Progenitor cell of endocrine pancreas (in vitro differentiated cells): ENCODE measurements at places on chromosomes 1 and 21.

DNA sequence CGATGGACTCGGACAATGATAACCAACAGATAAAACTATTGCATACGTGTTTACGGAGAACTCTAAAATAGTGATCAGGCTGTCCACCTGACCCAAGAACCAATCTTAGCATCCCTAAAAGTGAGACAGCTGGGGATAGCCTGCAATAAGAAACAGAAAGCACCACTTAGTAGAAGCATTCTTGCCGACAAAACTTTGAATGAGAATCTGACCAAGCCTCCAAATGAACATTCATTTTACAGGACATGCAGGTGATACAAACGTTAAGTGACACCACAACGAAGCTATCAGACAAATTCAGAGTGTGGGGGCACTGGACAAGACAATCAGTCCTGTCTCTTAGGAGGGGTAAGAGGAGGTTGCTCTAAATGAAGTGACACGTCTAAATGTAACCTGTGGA lies 1.2 kb downstream of the PSMG1 start:
- no peak for DNase-seq

DNA sequence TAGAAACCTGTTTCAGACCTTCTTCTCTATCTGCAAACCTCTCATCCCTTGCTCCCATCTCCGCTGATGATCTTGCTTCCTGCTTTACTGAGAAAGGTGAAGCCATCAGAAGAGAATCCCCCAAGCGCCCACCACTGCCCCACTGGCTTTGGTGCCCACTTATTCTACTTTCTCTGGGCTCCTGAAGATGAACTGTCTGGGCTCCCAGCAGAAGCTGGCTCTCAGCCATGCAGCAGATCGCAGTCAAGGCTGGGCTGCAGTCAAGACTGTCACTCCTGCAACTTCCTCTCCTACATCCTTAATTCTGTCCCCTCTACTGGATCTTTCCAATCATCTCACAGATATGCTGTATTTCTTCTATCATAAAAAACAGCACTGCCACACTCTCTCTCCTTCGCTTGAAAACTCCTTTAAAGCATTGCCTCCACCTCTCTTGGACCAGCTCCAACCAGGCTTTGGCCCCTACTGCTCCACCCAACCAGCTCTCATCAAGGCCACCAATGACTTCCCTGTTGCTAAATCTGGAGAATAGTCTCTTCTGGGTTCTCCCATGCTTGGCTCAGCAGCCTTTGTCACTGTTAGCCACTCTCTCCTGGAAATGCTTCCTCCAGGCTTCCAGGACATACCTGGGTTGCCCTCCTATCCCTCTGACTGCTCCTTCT lies 25.8 kb downstream of the TRIM62 start:
- DNase-seq = no peak

GRCh38 chr1:178528953-178529335 lies 16.0 kb downstream of the TEX35 start:
- no peak for DNase-seq

DNA sequence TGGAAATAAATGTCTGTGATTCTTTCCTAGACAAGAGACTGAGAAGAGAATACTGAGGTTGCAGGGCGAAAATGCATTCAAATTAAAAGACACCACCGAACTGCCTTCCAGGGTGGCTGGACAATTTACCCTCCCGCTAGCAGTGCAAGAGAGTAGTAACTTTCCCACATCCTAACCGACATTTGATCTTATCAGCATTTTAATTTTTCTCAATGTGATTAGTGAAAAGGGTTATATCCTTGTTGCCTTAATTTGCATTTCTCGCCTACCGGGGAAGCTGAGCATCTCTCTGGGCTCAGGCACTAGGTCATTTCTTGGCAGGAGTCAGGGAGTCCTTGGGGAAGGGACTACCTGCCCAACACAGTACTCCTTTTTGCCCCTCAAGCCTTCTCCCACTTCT lies 2.8 kb downstream of the TNFRSF8 start:
- no peak for DNase-seq

DNA sequence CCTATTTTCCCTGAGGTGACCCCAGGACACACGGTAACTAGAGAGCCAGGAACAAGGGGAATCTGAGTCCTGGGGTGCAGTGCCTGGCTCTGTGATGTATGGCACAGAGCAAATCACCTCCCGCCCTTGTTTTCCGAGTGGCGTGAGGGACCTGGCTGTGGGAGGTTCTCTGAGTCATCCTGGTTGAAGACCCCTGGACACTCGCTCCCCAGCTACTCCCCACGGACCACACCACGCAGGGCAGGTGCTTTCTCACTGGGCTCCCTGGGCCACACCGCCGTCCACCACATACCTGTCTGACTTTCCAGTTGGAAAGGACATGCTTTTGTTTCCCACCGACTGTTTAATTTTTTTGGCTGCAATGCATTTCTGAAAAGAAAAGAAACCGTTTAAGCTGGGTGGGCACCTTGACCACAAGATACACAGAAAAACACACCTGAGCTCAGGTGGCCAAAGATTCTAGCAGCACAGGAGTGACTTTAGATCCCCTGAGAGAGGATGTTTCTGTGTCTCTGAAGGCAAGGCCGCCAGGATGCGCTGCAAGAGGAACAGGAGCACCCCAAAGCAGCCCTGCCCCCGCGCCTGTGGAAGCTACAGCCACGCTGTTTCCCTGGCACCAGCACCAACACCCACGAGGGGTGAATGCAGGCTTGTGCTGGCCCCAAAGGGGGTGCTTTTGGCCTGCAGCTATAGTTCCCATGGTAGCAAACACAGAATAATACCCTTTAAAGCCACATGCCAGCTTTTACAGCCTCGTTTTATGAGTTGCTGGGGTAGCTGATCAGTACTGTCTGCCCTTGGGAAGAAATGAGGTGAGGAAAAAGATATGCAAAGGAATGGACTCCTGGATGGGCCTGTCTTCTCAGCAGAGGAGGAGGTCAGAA lies 8.1 kb upstream of the SRM start:
- no peak for DNase-seq

- no peak for DNase-seq
These were observed 49.0 kb upstream of the ASB17 start for GRCh38 chr1:75980972-75981897.

DNA sequence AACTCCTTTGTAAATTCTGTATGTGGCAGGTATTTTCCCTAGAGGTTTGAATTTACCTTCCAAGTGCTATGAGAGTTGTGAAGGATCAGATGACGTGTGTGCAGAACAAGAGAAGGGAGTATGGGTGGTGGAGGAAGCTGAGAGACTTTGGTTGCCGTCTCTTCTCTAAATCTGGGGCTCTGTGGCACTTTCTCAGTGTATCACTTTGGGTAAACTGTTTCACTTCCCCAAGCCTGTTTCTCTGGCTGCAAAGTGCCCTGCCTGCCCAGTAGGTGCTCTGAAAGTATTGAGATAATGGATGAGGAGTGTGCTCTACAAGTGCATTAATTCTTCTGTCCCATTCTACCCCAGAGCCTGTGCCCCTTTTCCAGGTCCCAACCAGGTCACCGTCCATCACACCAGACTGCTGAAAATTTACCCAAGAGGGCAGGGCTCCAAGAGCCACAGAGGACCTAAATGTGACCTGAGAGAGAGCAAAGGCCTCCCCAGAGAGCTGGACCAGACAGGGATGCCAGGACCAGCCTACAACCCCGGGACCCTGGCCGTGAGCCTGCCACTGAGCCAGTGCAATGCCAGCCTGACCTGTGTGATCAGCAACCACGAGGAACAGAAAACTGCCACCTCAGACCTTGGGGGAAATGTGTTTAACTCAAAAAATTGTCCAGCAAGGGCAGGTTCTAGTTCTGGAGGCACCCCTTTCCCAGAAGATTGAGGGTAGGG lies 131.6 kb upstream of the ETV3 start:
- DNase-seq = no peak

GRCh38 chr1:170806961-170807360 lies 128.4 kb upstream of the MROH9 start:
- no peak for DNase-seq
